Thoracic aorta (tissue), 2 donors: ENCODE measurements at places on chromosomes 16 and 17. TPM values are rescaled to one million over a fixed set of nuclear protein-coding genes. Genes with fewer than 3 reads are reported as not detected.
A peak's percentile ranks its signal among the peaks of the same experiment; 100 is the strongest.

Gene EPX
- not detected for total RNA-seq

GRCh38 chr17:4944163-4944553, 4.1 kb downstream of the RNF167 start:
- DNase-seq: no peak

DNA sequence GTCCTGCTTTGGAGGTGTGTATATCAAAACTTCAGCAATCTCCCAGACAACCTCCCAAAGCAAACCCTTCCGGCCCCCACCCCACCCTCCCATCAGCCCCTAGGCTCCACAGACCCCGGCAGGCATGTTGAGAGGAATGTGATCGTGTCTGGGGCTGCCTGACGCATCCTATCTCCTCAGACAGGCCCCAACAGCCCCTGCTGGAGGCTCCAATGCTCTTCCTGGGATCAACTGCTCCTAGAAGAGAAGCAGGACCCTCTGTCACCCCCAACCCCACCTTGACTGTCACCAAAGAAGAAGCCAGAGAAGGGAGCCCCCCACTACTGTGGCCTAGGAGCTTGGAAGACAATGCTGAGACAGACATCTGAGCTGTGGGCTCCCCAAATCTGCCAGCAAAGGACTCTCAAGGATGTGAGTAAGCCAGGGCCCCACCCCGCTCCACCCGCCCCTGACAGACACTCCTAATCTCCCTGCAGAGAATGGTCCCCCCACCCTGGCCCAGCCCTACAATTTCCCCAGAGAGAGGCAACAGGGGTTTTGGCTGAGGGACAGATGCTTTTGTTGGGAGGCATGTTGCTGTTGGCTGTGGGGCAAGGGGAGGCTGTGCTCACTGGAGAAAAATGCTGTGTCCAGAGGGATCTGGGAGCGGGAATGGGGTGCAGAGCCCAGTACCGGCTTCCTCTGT, 1.6 kb upstream of the KRT14 start:
- no peak for DNase-seq

DNA sequence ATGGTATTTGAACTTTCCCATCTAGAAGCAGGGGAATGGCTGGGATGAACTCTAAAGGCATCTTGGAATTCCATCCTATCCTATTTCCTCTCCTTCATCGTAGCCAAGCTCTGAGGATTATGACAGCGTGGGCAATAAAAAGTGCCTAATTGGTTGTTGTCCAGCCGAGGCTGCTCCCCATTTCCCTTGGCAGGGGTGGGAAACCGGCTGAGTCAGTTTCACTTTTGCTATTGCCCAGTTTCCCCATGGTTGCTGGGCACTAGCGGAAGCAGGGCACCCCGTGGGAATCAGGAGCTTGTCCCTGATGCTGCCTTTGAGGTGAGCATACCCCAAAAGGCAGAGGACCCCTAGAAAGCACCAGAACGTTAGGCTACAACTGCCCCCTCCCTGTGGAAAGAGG, 13.8 kb upstream of the SP2 start:
- no peak for DNase-seq

Gene C16orf74
- not detected for total RNA-seq

- no peak for DNase-seq
These were observed 2.7 kb downstream of the LITAF start for GRCh38 chr16:11583889-11584565.

- no peak for DNase-seq
These were observed 154.2 kb downstream of the VPS53 start for GRCh38 chr17:560432-560873.

GRCh38 chr17:82204831-82205719, 7.6 kb downstream of the CCDC57 start:
- no peak for DNase-seq

Gene MED31
- 21.3 TPM for total RNA-seq

Gene HSF5
- 0.14 TPM for total RNA-seq

DNA sequence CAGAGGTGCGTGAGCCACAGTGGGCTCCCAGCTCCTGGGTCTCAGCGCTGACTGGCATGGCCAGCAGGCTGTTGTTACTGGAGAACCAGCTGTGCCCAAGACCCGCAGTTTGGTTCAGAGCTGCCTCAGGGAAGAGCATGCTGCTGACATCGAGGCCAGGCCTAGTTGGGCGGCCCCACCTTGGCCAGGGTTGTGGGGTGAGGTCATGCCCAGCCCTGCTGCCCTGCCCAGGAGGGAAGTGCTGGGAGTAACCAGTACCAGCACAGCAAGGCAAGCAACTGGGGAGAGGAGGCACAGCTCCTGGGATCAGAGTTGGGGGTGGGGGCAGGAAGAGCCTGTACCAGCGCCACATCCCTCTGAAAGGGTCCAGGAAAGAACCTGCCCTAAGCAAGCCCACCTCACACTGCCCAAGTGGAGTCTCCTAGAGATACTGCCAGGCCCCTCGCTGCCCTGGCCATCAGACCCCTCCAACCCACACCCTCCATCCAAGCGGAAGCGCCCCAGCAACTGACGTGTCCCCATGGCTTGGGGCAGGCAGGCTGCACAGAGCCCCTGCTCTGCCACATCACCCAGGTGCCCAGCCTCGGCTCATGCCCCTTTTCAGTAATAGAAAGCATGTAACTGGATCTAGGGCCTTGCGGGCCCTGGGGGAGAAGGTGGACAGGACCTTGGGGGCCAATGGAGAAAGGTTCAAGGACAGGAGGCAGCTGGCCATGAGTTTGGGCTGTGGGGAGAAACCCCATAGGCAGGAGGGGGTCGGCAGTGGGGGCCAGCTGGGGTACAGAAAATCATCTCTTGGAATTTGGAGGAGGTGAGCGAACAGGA, 990 bp downstream of the DOK4 start:
- DNase-seq: no peak

DNA sequence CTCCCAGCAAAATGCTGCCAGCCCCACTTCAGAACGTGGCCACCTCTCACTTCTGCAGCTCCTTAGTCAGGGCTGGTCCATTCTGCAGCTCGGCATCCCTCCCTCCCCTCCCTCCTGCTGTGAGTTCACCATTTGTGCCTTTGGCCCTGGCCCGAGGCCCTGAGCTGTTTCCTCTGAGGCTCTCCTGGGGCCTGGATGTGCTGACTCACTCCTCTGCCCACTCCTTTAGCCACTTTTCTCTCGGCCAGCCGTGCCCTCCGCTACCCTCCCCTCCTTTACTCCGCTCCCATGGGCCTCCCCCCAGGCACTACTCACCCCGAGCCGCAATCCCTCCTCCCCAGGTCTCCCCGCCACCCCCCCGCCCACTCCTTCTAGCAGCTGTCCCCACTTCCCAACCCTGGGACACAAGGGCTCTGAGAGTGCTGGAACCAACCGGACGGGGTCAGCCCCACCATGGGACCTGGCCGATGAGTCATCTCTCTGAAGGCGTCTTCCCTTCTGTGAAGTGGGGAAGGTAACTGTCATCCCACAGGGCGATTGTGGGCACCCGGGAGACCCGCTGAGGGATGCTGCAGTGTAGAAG, 11.5 kb downstream of the KCNG4 start:
- peak; percentile 72 for DNase-seq

DNA sequence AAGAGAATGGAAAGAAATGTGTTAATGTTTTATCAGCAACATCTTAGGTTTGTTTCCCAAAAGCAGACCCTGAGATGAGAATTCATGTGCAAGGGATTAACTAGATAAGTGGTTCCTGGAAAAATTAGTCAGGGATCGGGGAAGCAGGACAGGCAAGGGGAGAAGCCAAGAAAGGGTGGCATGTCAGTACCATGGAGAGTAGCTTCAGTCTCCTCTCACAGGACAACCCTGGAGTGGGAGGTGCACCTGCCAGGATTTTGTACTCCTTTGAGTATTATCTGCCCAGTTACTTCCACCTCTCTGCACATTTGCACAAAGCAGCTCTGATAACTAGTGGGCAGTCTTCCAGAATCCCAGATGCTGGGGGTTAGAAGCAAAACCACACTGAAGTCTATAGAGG, 117.0 kb downstream of the RGS9 start:
- no peak for DNase-seq

Gene TEDC2
- total RNA-seq: not detected

DNA sequence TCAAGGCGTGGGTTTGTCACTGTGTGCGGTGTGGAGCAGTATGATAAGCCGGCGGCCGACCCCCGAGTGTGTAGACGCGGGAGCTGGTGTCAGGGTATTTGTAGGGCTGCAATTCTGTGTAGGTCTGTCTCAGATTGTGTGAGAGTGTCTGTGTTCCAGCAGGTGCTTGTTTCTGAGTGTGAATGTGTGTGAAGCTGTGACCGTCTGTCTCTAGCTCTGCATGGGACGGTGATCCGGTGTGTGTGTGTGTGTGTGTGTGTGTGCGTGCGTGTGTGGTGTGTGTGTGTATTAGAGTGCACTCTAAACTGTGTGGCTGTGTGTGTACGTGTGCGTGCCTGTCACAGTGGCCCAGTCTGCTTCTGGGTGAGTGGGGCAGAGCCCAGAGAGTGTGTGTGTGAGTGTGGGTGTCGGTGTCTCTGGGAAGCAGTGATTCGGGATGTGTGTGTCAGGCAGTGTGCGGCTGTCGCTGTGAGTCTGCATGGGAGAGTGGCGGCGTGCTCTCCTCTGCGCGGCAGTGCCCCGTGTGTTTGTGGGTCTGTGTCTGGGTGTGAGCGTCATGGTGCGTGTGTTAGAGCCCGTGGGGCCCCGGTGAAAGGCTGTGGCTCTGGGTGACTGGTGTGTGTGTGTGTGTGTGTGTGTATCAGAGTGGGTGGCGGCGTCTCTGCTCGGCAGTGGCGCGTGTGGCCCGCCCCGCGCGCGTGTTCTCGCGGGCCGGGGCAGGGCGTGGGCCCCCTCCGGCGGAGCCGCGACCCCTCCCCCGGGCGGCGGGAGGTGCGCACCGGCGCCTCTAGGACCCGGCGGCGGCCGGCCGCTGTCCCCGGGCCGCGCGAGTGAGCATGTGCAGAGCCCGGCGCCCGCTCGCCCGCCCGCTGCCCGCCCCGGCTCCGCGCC, at the start of gene WSCD1:
WSCD1 (plus strand) TSS at position 841 of the 891 bp plus-strand sequence. CDS start 10,280 bp downstream, outside the sequence.
- no peak for DNase-seq

DNA sequence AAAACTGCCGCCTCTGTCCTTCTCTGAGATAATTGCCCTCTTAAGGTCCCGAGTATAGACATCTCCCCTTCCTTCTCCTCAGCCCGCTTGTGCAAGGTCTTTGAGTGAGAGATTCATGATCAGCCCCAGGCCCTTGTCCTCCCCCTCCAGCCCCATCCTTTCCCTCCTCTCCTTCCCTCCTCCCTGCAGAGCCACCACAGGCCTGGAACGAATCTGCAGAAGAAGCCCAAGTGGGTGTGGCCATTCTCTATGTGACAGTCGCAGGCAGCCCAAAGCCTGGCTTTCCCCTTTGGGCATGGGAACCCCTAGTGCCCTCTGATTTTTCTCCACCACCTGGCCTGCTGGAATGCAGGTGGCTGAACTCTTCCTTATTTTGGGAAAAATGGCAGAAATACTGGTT, 7.2 kb upstream of the NDRG4 start:
- DNase-seq: no peak

DNA sequence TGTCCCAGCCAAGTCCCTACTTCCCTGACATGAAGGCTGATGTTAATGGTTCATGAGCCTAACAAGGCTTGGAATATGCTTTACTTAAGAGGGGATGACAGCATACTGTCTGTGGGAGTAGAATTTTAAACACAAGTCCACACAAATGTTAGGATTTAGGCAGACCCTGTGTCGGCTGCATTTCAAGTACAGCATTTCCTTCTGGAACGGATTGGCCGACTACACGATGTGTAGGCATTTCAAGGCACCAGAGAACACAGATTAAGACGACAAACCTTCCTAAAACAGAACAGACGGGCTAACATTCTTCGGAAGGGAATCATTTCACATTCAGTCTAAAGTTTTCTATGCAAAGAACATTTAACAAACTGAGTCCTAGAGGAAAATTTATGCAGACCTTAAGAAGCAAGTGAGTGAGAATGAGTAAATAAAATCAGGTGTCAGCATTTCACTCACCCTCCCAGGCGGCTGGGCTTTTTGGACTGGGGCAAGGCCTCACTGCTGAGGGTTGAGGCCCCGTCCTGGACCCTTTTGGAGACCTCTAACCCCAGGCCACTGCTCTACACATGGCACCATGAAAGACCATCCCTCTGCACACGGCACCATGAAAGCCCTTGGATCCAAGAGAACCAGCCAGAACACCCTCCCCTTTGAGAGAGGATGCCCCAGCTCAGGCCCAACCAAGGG, 67.5 kb downstream of the SMPD3 start:
- no peak for DNase-seq

Gene GRAP
- 1.6 TPM for total RNA-seq

DNA sequence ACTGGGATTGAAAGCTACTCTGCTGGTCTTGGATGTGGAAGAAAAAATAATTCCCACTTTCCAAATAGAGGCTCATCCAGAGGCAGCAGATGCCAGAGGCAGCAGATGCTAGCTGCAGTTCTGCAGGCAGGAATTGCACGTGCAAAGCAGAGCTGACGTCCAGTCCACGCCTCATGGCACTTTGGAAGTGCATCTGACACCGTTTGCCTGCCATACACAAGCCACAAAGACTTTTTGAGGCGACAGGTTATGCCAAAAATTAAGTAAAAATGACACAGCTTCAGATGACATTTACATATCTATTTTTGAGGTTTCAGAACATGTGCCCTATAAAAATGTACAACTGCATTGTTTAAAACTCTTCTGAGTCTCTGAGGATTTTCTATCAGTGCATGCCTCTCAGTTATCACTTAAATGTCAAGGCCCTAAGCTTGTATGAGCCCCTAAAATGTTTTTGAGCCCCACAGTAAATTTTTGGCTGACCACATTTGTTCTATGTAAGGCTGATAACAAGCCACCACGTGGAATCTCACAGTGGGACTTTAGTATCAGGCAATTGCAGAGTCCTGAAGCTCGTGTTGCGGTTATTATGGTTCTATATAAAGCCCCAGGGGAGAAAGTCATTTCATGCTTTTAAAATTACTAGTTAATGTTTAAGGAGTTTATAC, 239.2 kb downstream of the PRKCA start:
- DNase-seq: no peak

DNA sequence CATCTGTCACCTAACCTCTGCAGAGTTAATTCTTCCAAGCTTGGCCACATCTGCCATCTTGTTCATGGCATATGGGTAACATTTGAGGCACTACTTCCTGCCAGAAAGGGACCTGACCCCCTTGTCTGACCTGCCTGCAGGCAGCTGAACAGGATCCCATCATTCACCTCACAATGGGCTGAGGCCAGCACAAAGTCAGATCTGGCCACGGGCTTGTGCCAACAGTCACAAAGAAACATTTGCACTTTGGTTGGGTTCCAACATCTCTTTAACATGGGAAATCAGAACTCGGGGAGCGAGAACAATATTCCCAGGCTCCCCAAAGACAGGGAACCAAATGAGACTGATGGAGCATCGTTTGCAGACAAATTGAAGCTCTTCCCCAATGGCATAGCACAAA, 116.1 kb downstream of the XYLT1 start:
- no peak for DNase-seq

DNA sequence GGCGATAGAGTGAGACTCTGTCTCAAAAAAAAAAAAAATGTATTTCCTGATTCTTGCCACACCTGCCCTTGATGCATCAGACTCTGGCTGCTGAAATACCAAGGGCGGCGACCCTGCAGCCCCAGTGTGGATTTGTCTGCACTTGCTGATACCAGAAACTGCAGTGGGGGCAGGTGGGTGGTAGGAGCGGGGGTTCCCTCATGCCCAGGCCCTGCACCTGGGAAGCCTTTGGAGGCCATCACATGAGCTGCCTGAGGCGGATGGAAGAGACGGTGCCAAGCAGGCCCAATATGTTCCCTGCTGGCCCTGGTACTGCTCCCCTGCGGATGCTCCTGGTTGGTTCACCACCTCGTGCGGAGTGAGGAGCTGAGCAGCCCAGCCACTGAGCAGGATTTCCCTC, 50.6 kb downstream of the MARF1 start:
- DNase-seq: no peak
